ENCODE measurements at places on chromosomes 12 and 14.

GRCh38 chr14:22296722-22297121 lies 292.3 kb downstream of the DAD1 start:
- no peak for DNase-seq

- no peak for DNase-seq
Measured at GRCh38 chr12:67760586-67761275, 112.2 kb downstream of the DYRK2 start.

- DNase-seq = no peak
Measured at GRCh38 chr12:45615268-45615667, 114.2 kb upstream of the ARID2 start.

DNA sequence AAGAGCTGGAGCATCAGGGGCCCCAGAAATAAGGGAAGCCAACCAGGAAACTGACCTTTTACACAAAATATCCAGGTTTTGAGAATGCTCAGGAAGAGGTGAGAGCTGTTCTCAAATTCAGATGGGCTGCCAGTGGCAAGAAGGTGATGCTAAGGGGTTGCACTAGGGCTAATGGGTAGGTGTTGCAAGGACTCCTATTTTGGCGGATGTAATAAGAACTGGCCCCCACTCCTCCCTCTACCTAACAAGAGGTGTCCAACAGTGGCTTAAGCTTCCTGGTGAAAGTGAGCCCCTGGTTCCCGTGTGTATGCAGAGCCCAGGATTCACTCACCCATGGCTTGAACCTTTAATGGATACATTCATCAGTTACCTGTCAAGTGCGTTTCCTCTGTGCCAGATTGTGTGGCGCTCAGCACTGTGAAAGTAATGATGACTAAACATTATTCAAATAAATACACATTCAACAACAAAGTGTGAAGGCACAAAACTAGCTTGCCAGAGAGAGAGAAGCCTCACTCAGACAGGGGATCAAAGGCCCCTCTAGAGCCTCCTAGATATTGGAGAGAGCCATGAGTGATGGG lies 705 bp upstream of the CHGA start:
- no peak for DNase-seq

DNA sequence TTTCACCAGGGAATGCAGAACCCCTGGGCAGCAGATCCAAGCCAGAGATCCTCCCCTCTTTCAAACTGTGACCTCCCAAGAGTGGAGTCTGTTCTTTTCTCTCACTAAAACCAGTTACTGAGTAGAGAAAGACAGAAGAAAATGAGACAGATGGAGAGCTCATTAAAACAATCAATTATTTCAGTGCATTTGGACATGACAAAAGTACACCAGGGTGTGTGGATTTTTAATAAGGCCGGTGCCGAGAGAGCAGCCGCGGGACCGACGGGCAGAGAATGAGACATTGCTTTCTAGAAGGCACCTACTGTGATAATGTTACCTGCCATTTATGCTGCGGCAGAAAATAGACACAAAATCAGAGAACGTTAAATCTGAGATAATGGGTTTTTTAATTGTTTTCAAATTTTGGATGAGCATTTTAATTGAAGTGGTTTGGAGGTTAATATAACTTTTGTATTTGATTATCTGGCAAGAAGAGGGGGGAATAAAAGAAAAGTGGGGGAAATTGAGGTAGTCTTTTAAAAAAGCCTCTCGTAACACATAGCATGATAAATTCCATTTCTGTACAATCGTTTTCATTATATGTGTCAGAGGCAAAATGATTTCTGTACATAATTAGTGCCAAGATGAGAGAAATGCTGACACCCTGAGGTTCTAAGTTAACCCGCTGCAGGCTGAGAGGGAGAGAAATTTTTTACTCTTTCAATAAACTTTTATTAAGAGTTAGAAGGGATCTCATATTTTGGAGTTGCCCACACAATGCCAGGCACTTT lies 70.8 kb downstream of the HSPB8 start:
- no peak for DNase-seq

GRCh38 chr12:18443768-18444437 lies 182.6 kb downstream of the PIK3C2G start:
- no peak for DNase-seq

DNA sequence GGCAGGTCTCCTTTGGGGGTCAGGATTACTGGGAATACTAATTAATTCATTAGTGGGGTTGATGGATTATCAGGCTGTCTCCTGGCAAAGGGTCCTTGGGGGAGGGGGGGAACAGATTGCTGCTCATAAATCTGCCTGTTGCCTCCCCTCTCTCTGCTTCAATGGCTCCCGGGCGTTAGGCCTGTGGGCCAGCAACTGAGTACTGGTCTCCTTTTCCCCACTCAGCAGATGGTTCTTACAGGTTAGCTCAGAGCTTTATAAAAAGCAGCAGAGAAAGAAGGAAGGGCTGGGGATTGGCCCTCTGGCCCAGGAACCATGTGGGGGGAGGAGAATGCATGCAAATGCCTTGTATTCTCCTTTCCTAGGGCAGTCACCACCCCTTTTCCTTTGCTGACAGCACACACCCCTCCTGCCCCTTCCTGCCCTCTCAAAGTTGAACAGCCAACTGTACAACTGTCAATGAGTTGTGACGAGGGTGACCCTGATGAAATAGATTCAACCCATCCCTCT lies 2.3 kb upstream of the NEUROD4 start:
- DNase-seq = no peak

DNA sequence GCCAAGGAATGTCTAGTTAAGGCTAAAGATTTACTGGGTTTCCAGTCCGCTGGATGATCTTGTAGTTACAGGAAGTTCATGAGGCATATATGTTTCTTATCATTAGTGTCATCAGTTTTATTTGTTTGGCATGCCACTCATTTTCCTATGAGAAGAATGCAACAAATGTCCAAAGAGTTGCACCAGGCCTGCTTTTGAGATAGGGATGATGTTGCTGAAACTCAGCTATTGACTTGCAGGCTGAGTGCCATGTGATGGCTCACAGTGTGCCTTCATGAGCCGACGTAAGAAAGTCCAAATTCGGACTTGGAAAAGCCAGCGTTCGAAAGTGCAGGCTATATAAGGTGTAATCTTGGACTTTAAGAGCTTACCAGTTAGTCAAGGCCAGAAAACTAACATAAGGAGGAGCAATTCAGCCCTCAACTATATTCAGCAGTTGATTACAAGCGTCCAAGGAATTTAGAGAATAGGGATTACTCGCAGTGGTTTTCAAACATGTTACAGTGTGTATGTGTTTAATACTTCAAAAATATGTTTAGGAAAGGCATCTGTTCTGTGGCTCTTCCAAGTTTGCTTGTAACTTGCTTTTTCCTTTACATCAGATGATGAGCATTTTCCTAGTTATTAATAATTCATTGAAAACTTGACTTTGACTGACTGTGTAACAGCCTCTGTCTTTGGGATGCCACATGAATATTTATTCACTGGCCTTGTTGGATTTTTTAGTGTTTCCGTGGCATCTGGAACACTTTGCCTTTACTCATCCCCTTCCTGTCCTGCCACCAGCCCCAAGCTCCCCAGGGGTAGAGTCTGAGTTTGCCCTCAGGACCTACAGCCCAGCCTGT lies 101.3 kb downstream of the LGMN start:
- DNase-seq = no peak

GRCh38 chr12:19181666-19182426 lies 52.3 kb downstream of the PLEKHA5 start:
- no peak for DNase-seq

DNA sequence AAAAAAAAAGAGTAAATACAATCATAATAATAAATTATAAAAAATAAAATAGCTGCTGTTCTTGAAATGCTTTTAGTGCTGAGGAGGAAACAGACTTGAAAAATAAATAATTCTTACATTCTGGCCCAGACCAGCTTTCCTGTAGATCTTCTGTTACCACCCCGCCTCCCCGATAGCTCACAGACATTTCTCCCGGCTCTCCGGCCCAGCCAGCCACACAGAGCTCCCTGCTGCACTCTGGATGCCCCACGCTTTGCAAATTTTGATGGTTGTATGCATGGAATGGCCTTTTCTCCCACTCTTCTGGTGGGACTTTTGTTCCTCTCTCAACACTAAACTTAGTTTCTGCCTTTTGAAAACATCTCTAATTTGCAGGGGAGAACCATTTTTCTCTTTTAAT lies 249.3 kb downstream of the ATP23 start:
- DNase-seq = no peak

All from body of pancreas (tissue), 4 donors.